ENCODE measurements at places on chromosomes 4 and X. TPM values are rescaled to one million over a fixed set of nuclear protein-coding genes. Genes with fewer than 3 reads are reported as not detected.

Gene POF1B
- total RNA-seq = not detected

Gene FHL1
- 27.1 TPM for total RNA-seq

Gene F11
- not detected for total RNA-seq

Gene CTAG1B
- total RNA-seq = not detected

Gene AMBN
- 0.06 TPM for total RNA-seq

Gene USP17L30
- not detected for total RNA-seq

Gene CXorf49
- 0.57 TPM for total RNA-seq

Gene C4orf51
- total RNA-seq = not detected

Gene FGFBP2
- total RNA-seq = not detected

Gene P2RY4
- total RNA-seq = not detected

Gene NXF3
- 0.42 TPM for total RNA-seq

Gene GPR173
- 0.24 TPM for total RNA-seq

Gene ATOH1
- total RNA-seq = not detected

Gene HSFX3
- not detected for total RNA-seq

Gene IL15
- total RNA-seq = 1.5 TPM

Gene SASH3
- total RNA-seq = not detected

Gene MAGEB18
- total RNA-seq = not detected

Gene ADAM29
- not detected for total RNA-seq

Gene CSAG2
- not detected for total RNA-seq

Gene TLR7
- total RNA-seq = 0.06 TPM

Gene SPANXA1
- not detected for total RNA-seq

Gene FRG2
- total RNA-seq = not detected

Gene AMER1
- 0.24 TPM for total RNA-seq

Gene IL13RA1
- 14.7 TPM for total RNA-seq

Gene SERPINA7
- 0.06 TPM for total RNA-seq

Gene CFAP299
- not detected for total RNA-seq

Gene MAGEA4
- total RNA-seq = not detected

Gene GNRHR
- not detected for total RNA-seq

Gene CHRDL1
- total RNA-seq = 1.5 TPM

Gene F8A3
- total RNA-seq = not detected

Gene HPSE
- total RNA-seq = 2.1 TPM

Gene IL21
- not detected for total RNA-seq

Gene GAGE12J
- not detected for total RNA-seq

Gene SPANXC
- 15.4 TPM for total RNA-seq

Gene TEX28
- not detected for total RNA-seq

Gene KLF8
- 0.51 TPM for total RNA-seq

Gene SPARCL1
- not detected for total RNA-seq

Gene TMEM144
- 2.4 TPM for total RNA-seq

Gene UGT2B10
- not detected for total RNA-seq

Gene CTAG1A
- total RNA-seq = not detected

Gene RTL3
- total RNA-seq = not detected

Gene C4orf50
- not detected for total RNA-seq
